ENCODE measurements at places on chromosomes 4 and X.
A peak's percentile ranks its signal among the peaks of the same experiment; 100 is the strongest.

GRCh38 chr4:154985673-154986072, 204.6 kb downstream of the RBM46 start:
- no peak for DNase-seq

GRCh38 chrX:129779747-129780146, at the start of gene SASH3:
Gene SASH3, plus strand, starts transcription at chrX:129779949. Its CDS starts 149 bp downstream, at chrX:129780098.
- no peak for DNase-seq

DNA sequence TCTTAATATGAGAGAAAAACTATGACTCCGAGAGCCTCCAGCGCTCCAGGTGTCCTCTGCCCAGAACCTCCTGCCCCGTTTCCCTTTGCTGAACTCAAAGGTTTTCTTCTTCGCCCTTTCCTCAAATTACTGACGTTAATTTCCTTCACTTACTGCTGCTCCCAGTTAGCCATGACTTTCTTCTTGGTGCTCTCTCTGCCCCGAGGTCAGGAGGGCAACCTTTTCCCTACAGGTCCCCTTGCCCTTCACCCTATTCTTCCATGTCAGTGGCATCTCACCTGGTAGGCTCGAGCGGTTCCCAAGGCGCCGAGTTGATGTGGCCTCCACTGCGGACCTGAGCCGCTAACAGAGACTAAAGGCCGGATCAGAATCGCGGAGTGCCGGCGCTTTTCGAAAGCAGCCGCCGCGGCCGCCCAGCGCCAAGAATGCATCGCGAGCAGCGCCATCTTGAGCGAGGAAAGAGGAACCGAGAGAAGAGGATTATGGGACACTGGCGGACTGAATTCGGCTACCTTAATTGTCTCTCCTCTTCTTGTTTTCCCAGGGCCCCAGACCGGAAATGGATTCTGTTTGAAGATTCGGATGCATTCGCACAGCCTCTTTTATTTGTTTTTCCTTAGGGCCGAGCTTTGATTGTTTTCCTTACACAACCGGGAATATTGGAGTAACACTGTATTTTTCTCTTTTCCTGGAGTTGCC, at the start of gene ABCB7:
TSS of gene ABCB7 (minus strand) at position 457 of the 699 bp plus-strand sequence. CDS start at position 446, 11 bp downstream.
- DNase-seq: peak; percentile 83

- no peak for DNase-seq
Measured at GRCh38 chr4:68319040-68319439, 30.9 kb downstream of the YTHDC1 start.

GRCh38 chrX:20140420-20140819, 1.2 kb downstream of the EIF1AX start:
- DNase-seq: peak; percentile 9

- DNase-seq: no peak
Measured at GRCh38 chr4:89661173-89661899, 175.6 kb downstream of the SNCA start.

- peak; percentile 95 for DNase-seq
Measured at GRCh38 chrX:17547658-17548057, 172.7 kb downstream of the NHS start.

DNA sequence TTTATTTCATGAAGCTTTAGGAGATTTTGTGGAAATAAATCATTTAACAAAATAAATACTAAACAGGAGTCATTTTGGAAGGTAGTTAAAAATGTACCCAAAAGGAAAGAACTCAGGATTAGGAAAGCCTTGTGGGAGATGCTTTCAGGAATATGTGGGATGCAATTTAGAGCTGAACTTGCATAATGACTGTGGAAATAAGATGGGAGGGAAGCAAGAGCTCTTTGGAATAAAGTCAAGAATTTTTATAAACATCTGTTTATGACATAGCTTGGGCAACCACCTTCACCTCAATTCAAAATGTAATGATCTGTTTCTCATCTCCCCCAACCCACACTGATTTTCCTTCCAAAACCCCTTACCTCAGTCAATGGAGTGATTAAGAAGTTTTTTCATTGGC, 623.8 kb downstream of the FAT4 start:
- no peak for DNase-seq

DNA sequence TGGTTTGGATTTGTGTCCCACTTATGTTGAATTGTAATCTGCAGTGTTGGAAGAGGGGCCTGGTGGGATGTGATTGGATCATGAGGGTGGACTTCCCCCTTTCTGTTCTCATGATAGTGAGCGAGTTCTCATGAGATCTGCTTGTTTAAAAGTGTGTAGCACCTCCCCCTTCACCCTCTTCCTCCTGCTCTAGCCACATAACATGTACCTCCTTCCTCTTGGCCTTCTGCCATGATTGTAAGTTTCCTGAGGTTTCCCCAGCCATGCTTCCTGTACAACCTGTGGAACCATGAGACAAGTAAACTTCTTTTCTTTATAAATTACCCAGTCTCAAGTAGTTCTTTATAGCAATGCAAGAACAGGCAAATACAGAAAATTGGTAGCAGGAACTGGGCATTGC, 138.7 kb downstream of the INPP4B start:
- no peak for DNase-seq

DNA sequence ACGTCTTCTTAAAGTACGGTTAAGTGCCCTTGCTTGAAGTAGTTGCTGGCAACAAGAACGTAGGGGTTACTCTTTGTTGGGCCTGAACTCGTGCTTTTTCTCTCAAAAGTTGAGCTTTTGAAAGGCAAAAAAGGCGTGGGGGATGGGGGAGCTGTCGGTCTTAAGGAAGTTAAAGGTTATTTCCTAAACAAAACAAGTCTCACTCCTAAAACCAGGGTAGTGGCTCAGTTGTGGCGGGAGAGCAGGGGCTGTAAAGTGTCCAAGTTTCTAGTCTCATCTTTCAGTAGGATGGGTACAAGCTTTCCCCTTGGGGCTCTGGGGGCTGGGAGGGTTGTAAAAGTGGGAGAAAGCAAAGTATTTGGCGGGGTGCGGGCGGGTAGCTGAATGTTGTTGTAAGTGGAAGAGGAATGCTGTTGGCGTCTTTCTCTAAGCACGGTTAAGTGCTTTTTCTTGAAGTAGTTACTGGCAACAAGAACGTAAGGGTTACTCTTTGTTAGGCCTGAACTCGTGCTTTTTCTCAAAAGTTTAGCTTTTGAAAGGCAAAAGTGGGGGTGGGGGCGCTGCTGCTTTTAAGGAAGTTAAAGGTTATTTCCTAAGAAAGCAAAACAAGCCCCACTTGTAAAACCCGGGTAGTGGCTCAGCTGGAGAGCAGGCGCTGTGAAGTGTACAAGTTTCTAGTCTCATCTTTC, 904 bp upstream of the WDR1 start:
- no peak for DNase-seq

GRCh38 chr4:23040539-23040938, 347.8 kb downstream of the GBA3 start:
- DNase-seq: no peak

GRCh38 chrX:36241397-36241796, 321.9 kb downstream of the CFAP47 start:
- no peak for DNase-seq

- no peak for DNase-seq
Measured at GRCh38 chr4:107299646-107300045, 263.5 kb upstream of the DKK2 start.

All from RPMI8226 (cell line).